Renal cortical epithelial cell (primary cell): ENCODE measurements at places on chromosomes 2 and 18. TPM values are rescaled to one million over a fixed set of nuclear protein-coding genes. Genes with fewer than 3 reads are reported as not detected.
A peak's percentile ranks its signal among the peaks of the same experiment; 100 is the strongest.

Gene LBX2
- total RNA-seq: 0.99 and 1.0 TPM in 2 replicates

Gene PLB1
- 1.2 and 2.1 TPM in 2 replicates for total RNA-seq

Gene EVX2
- total RNA-seq: not detected in 2 replicates

Gene PPP1R1C
- total RNA-seq: 1.9 and 3.5 TPM in 2 replicates

Gene SERPINB4
- total RNA-seq: 0.17 and 0.35 TPM in 2 replicates

Gene C2orf78
- total RNA-seq: not detected in 2 replicates

DNA sequence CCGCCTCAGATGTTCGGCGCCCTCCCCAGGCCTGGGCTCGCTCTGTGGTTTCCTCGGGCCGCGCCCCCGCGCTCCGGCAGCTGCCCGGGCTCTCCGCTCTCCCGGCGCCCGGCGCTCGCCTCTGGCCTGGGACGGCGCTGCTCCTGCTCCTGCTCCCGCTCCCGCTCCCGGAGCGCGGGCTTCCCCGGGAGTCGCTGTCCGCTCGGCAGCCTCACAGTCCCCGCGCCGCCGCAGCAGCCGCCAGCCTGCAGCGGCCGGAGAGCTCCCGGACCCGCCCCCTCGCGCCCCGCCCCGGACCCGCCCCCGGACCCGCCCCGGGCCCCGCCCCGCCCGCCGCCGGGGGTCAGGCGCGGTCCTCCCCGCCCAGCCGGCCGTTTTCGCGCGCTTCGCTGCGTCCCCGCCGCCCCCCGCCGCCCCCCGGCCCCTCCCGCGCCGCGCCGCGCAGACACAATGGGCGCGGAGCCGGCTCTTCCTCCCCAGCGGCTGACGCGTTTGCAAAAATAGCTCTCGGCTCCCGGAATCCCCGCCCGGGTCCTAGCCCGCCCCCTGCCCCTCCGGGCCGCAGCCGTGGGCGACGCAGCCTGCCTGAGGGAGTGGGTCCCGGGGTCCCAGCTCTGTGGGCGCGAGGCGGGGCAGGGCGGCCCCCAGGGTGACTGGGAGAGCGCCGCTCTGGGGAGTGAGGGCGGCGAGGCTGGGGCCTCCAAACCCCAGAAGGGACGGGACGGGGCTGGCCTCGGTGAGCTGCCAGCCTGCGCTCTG lies at the start of gene ARL4C:
Gene ARL4C, minus strand, starts transcription at position 247 of the 759 bp plus-strand sequence. CDS start 495 bp downstream, outside the sequence.
- peak; percentile 37 for DNase-seq

GRCh38 chr2:223319601-223320000 lies 267.6 kb downstream of the KCNE4 start:
- no peak for DNase-seq

DNA sequence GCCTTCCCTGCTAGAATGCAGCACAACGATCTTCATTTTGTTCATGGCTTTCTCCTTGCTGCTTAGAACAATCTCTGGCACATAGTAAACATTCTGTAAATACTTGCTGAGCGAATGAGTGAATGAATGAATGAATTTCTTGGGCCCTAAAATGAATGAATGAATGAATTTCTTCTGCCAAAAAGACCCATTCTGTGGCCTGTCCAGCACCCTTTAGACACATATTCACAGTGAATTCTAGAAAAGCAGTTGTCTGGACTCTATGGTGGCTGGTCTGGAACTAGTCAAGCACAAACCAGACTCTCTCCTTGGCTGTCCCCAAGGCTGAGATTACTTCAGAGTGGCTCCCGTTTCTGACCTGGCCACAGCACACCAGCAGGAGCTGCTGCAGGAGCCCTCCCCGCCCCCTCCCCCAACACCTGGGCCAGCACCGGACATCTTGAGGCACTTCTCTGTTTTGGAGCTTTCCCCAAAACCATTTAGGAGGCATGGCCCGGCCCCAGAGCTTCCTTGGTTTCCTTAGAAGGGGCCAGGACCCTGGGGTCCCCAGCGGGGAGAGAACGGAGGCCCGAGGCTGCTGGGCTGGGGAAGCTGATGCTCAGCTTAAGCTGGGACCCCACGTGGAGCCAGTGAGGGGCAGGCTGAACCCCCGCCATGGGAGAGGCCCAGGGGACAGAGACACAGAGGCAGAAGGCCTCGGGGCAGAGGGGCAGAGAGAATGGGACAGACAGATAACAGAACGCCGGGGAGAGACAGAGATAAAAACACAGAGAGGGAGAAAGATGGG lies 159.0 kb downstream of the ZFP36L2 start:
- no peak for DNase-seq

DNA sequence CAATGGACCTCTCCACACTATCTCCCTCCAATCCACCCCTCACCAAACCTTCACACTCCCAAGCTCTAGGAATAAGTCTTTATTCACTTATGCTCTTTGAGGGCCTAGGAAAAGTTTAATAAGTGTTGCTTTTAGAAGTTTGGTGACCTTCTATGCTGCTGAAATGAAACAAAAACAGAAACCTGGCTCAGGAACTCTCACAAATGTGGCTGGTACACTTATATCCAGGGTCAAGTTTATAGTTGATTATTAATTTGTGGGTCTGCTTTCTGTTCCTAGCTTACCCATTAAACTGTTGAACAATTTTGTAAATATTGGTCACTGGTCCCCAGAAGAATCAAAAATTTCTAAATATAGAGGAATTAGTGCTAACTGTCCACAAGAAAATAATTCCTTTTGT lies 14.2 kb upstream of the ANKRD44 start:
- DNase-seq: peak; percentile 63

DNA sequence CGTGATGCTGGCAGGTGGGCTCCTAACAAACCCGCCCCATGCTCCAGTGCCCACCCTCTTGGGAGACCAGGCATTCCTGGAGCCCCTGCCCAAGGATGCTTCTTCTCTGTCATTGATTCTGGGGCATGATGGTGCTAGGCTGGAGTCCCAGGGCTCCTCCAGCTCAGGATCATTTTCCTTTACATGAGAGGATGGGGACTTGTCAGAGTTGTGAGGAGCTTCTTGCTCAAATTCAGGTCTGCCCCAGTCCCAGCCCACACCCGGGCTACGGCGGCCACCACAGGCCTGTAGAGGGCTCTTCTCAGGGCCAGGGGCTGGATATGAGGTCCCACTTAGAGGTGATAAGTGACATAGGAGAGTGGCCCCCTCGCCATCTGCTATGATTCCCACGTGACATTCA lies 141.1 kb upstream of the COPS8 start:
- no peak for DNase-seq

DNA sequence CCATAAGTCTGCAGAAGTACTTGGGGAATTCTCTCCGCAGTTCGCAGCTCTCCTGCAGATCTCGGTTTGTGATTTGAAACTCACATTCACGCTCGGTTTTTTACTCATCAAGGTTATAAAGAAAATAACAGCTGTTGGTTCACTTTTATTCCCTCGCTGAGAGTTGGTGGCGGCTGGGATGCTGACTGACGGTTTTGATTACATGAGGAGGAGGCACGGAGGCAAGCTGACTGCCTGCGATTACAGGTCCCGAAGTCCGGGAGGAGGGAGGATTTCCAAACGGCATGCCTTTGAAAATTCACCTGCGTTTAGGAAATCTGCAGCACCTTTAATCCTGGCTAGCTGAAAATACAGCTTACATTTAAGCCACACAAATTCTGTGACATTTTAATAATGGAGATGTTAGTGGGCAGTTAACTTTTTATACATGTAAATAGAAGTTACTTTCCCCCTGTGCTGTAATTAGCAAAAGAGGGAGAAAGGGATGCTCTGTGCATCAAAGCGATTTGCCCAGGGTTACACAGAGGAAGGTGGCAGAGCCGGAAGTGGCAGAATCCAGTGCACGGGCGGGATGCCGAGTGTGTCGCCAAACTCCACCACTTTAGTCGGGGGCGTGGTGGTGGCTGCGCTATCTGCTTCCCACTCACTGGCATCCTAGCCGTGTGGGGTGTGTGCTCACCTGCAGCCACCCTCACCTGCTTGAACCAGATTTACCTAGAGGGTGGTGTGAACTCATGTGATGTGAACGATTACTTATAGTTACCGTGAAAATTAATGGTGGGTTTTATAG lies 14.7 kb downstream of the AGAP1 start:
- DNase-seq: no peak

DNA sequence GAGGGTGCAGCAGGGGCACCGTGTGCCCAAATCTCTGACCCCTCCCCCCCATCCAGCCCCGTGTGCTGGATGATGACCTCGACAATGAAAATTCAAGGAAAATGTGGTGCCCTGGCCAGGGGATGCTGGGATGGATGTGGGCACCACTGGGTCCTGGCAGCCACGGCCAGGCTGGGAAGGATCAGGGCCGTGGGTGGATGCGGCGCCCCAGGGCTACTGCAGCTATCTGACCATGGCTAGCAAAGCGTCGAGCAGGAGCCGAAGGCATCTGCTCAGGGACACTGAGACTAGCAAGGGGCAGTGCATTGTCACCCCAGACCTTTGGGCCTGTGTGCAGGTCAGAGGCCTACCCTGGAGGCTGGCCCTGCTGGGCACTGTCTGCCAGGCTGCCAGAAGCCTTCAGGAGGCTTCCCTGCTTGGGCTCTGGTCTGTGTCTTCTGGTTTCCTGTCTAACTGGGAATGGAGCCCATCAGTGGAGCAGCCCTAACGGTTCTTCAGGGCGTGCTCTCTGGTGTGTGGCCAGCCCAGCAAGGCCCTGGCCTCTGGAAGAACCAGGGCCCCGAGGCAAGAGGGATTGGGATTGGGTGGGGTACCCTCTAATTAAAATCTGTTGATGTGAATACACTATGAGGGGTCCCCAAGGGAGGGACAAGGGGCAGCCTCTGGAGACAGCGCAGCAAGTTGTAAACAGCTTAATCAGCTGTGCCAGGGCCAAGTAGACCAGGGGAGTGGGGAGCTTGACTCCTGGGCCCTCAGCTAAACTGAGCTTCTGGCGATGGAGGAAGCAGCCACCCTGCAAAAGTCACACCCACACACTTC lies 98.0 kb downstream of the STPG4 start:
- no peak for DNase-seq

DNA sequence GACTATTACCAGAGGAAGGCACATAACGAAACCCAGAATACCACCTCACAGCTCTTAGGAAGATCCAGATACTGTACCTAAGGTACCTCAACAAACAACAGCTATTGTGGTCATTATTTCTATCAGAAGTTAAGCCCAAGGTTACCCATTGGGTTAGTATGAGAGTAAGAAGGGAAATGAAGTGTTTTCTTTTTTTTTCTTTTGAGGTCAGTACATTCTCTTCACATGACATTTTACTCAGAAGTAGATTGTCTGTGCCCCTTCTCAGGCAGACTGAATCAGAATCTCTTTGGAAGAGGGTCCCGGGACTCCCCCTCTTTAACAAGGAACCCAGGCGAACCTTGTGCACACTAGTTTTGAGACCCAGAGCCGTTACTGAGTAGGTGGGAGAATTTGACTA lies 233.7 kb upstream of the CXCR4 start:
- no peak for DNase-seq

GRCh38 chr18:11497585-11497984 lies 111.8 kb upstream of the SLC35G4 start:
- peak; percentile 4 for DNase-seq

DNA sequence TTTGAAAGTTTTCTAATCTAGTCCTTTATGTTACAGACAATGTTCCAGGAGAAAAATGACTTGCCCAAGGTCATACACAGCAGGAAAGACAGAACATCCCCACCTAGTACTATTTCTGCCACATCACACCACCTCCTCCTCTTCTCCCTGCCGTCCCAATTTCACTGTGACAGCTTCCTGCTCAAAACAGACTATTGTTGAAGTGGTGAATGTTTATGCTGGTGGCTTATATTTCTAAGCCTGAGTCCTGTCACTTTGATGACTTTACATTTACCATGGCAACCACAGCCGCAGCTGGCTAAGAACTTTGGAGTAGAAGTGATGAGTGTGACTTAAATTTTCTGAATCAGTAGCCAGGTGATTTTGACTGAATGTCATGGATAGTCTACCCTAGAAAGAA lies 10.0 kb downstream of the GALNT5 start:
- no peak for DNase-seq

- no peak for DNase-seq
Observed at GRCh38 chr18:59699061-59699460, 1.8 kb upstream of the CCBE1 start.

DNA sequence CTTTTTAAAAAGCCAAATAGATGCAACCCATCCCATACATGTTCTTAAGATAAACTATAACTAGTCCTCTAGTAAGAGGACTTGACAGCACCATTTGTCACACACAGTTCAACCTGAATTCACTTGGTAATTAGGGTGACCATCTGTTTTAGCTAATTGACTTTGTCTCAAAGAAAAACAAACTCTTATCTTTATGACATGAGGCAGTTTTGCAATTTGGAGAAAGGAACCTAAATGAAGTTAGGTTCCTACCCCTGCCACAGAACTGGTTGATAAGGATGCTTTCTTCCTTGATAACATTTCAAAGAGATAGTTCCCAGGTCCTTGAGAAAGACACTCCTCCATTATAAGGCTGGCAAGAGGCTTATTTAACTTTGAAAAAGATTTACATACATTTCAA lies 57.4 kb upstream of the LRRTM1 start:
- DNase-seq: no peak

DNA sequence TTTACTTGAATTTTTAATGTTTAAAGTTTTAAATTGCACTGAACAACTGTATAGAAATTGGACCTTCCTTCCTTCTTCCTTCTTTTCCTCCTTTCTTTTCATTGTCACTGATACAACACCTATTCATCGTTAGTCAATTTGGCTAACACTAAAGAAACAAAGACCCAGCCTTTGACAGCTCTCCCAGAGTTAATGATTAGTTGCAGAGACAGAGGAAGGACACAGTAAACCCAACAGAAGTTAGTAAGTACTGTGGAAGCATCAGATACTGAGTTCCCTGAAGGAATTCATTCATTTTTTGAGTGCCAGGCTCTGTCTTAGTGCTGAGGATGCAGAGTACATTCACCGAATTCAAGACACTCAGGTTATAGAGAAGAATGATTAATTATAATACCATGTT lies 77.9 kb upstream of the RAB27B start:
- DNase-seq: peak; percentile 63

DNA sequence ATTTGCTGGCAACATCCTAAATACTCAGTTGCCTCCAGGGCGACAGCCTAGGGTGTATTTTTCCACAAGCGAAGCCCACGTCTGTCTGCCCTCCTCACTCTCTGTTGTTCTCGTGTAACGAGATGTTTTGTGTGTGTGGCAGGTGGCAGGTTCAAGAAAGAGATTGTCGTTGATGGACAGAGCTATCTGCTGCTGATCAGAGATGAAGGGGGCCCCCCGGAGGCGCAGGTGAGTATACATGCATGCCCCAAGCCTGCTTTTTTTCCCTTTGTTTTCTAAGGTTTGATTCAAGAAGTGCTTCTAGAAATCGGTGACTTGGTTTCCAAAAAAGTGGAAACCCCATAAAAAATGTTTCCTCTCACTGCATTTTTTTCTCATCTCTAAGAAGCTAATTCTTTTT lies 247.0 kb downstream of the AGAP1 start:
- DNase-seq: peak; percentile 15
